ENCODE measurements at places on chromosomes 3 and 15. TPM values are rescaled to one million over a fixed set of nuclear protein-coding genes. Genes with fewer than 3 reads are reported as not detected.

TMC3 gene
- total RNA-seq: not detected

PAQR9 gene
- 9.5 TPM for total RNA-seq

- no peak for DNase-seq
Measured at GRCh38 chr3:43331381-43331780, 45.0 kb downstream of the SNRK start.

DNA sequence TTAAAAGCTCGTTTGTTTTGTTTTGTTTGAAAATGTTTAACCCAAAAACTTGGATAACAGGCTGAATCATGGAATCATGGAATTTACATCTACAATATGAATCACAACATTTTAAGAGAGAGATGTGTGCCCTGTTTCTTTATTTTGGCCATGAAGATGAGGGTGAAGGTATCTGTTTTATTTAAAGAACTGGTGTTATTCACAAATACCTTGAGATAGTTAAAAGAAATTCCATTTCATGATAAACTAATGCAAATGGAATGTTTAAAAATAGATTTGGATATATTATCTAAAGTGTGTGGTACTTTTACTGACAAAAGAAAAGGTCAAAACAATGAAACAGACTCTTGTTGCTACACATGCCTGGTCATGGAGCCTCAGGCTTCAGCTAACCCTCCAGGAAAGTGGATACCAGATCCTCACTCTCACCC lies 486.0 kb upstream of the CFAP20DC start:
- no peak for DNase-seq

GRCh38 chr15:37524601-37525000 lies 409.8 kb upstream of the TMCO5A start:
- DNase-seq: no peak

DNA sequence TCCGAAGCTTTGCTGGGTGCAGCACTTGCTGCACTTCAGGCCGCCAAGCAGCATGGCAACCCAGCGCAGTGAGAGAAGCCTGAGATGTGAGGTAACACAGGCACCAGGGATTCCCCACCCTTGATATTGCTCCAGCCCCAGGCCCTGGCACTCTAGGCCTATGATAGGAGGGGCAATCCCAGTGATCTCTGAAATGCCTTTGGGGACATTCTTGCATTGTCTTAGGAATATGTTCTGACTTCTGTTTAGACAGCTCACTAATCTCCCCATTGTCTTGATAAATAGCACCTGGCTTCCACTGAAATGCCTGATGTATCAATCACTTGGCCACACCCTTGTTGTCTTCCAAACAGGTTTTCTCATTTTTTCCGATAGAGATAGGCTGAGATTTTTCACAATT lies 102.8 kb downstream of the SOX14 start:
- no peak for DNase-seq
